ENCODE measurements at places on chromosomes 4 and X.

DNA sequence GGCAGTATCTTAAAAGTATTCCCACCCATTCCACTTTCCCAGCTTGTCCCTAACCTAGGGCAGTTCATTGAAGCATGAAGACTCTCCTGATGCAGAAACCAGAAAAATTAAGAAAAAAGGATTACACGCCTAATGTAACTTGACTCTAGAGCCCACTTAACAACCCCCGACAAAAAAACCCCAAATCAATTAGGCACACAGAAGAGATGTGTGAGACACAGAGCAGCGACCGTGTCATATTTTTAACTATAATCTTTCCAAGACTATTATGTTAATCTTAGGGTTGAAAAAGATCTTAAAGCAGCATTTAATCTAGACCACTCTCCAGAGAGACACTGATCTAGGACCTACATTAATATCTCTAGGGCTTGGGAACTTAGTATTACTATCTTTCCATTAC is 1.3 kb downstream of the YTHDC1 start:
- H3K27ac ChIP-seq: no peak overlapping the region
- H3K4me1 ChIP-seq: no peaks in the 10 kb centered on the region
- no peaks in the 10 kb centered on the region for H3K36me3 ChIP-seq
- no peaks in the 10 kb centered on the region for H3K27me3 ChIP-seq
- no peak for DNase-seq

GRCh38 chr4:140047017-140047640 is 106.9 kb downstream of the MAML3 start:
- no peak overlapping the region for H3K4me3 ChIP-seq
- no peak for DNase-seq
- H3K4me1 ChIP-seq: peaks cover 2% of the 10 kb centered on the region
- H3K36me3 ChIP-seq: no peaks in the 10 kb centered on the region

GRCh38 chr4:40453912-40454311 is 118.8 kb downstream of the CHRNA9 start:
- H3K4me3 ChIP-seq: no peak overlapping the region
- no peak for DNase-seq
- no peak overlapping the region for H3K27ac ChIP-seq
- H3K4me1 ChIP-seq: 0 out of 2 replicates have a peak, but pooled peaks cover 1% of the 10 kb centered on the region
- no peaks in the 10 kb centered on the region for H3K27me3 ChIP-seq

DNA sequence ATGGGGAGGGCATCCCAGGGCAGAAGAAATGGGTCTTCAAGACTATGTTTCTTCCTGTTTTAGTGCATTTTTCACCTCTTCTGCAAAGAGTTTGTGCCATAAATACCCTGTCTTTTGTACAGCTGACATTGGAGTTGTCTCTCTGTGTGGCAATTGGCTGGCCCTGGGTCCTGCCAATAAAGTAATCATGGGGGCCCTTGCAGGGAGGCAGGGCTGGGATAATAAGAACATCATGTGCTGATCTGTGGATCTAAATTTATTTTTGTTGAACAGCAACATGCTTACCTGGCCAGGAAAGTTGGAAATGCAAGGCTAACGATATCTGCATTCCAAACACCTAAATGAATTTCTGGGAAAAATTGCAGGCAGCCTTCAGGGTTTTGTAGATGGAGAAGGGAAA is 174.6 kb upstream of the GATB start:
- H3K36me3 ChIP-seq: no peaks in the 10 kb centered on the region
- no peak overlapping the region for H3K4me3 ChIP-seq

GRCh38 chr4:189084671-189085070 is 856.0 kb upstream of the FRG1 start:
- H3K36me3 ChIP-seq: no peaks in the 10 kb centered on the region
- H3K4me1 ChIP-seq: no peaks in the 10 kb centered on the region
- no peak overlapping the region for H3K27ac ChIP-seq
- H3K4me3 ChIP-seq: no peak overlapping the region
- no peak for DNase-seq

- DNase-seq: no peak
- no peaks in the 10 kb centered on the region for H3K27me3 ChIP-seq
- no peak overlapping the region for H3K27ac ChIP-seq
- H3K4me3 ChIP-seq: no peak overlapping the region
These were observed 558.8 kb downstream of the MID1IP1 start for GRCh38 chrX:39360101-39360500.

Data from iPS DF 6.9 (cell line).